Stimulated activated CD4-positive, alpha-beta T cell treated with anti-CD3 and anti-CD28 coated beads, TNF-alpha, amount 100 ng/mL, for 4 hours (primary cell): ENCODE measurements at places on chromosomes 7 and 10.

DNA sequence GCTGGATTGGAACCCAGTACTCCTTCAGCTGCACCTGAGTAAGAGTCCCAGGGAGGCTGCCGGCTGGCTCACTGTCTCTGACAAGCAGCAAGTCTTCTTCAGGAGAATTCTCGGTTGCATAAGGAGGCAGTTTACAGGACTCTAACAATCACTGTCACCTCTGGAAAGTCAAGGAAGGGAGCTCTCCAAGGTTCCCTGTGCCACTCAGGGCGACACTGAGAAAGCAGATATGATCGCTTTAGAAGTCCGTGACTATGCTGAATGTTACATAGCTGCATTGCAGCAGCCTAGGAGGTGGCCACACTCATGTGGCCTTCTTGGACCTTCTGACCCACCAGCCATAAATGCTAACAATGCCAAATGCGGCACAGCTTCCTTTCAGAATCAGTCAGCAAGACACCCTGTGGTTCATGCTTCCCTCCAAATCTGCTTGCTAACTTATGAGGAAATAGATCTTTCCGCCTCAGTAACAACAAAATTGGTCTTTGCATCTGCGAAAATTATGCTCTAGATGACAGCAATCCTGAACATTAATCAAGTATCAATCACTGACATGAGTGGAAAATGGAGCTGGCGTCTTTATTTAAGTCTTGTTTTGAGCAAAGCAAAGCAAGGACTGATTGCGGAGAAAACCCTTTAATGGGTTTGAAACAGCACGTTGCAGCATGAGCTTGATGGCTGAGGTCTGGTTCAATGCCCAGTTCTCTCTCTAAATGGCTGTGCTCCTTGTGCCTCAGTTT is 132.9 kb downstream of the ATXN7L1 start:
- DNase-seq: no peak

DNA sequence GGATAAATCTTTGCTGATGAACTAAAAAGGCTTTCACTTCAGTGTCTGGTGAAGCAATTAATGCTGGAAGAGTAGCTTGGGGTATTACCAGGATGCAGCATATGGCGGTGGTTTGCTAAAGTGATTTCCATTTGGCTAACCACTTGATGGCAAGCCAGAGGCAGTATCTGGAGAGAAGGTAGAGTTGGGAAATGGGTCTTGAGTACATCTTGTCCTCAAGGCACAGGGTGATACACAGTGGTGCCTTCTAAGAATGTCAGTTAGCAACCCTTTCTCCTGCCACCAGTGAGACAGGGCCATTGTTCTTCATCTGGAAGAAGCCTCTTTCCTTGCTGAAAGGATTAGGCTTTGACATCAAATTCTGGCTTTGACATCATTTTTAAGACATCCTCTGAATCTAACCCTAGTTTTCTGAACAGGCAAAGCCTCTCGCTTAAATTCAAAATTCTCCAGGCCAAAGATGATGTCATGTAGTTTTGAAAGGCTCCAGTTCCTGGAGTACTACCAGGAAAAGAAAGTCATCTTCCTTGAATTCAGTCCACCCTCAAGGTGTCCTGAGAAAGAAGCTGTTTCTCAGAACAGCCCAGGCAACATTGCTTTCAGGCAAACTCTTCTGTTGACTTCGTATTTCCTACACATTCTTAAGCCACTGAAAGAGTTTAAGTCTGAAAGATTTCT is 162.4 kb downstream of the ARID5B start:
- no peak for DNase-seq

GRCh38 chr7:26399736-26400135 is 108.1 kb downstream of the SNX10 start:
- no peak for DNase-seq

DNA sequence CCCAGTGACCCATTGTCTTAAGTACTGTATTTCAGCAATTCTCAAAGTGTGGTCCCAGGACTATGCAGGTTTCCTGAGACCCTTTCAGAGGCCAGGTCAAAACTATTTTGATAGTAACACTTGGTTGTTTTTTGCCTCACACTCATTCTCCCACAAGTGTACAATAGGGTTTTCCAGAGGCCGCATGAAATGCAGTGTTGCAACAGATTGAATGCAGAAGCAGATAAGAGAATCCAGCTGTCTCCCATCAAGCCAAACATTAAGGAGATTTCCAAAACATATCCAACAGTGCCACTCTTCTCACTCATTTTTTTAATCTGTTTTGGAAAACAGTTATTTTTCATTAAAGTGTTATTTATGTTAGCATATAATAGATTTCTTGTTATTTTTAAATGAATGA is 20.0 kb downstream of the VKORC1L1 start:
- no peak for DNase-seq

GRCh38 chr7:137772748-137773147 is 74.0 kb downstream of the DGKI start:
- no peak for DNase-seq

DNA sequence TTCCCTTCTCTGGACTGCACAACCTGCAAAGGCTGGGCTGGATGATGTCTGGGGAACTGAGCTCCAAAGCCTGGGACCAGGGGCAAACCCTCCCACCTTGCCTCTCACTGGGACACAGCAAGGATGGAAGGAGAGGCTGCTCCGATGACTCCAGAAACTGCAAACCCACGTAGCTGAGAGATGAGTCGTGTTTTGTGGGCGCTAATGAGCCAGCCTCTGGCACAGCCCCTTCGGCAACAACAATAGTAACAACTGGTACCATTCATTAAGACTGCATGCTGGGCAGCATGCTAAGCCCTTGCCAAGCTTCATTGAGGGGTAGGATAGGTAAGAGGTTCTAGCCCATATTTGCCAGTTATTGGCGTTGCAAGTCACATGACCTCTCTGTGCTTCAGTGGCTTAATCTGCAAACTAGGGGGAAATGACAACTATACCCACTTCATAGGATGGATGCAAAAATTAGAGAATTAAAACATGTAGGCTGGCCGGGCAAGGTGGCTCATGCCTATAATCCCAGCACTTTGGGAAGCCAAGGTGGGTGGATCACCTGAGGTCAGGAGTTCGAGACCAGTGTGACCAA is 145.9 kb downstream of the SH3PXD2A start:
- DNase-seq: no peak

DNA sequence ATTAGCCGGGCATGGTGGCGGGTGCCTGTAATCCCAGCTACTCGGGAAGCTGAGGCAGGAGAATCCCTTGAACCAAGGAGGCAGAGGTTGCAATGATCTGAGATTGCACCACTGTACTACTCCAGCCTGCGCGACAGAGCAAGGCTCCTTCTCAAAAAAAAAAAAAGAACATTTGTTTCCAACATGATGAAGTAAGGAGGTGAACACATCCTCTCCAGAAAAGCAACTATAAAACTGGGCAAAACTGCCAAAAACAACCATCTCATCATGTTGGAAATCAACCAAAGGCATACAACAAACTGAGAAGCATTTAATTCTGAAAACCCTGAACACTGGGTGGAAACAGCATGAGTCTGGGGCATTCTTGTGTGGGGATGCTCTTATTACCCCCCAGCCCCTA is 14.3 kb downstream of the PRTFDC1 start:
- DNase-seq: no peak

- no peak for DNase-seq
Measured at GRCh38 chr10:44022203-44022602, 362.7 kb downstream of the CXCL12 start.
